ENCODE measurements at places on chromosomes 12 and 14. TPM values are rescaled to one million over a fixed set of nuclear protein-coding genes. Genes with fewer than 3 reads are reported as not detected.

DNA sequence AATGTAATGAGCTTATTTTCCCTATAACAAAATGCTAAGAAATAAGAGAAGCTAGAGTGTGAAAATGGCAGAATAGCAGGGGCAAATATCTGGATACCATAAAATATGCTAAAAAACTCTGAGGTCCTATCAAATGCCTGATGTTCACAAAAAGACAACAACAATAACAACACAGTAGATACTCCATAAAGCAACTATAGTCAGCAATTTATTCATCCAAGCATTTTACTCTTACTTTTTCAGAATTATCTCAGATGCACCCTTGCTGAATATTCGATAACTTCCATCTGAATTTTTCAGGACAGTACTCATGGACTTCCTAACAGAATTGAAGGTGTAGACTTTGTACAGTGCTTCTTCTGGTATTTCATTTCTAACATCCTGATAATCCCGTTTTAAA is 88.9 kb downstream of the ATP2B1 start:
- no peaks in the 10 kb centered on the region for H3K27me3 ChIP-seq
- no peaks in the 10 kb centered on the region for H3K4me1 ChIP-seq
- no peak for DNase-seq
- no peak overlapping the region for H3K4me3 ChIP-seq

- peaks cover 93% of the 10 kb centered on the region for H3K36me3 ChIP-seq
- no peaks in the 10 kb centered on the region for H3K4me1 ChIP-seq
- no peak overlapping the region for H3K27ac ChIP-seq
Measured at GRCh38 chr12:53279283-53279869, 11.3 kb downstream of the ESPL1 start.

GRCh38 chr14:38737686-38738407 is 365.2 kb downstream of the SEC23A start:
- no peaks in the 10 kb centered on the region for H3K27me3 ChIP-seq
- DNase-seq: no peak
- H3K4me1 ChIP-seq: no peaks in the 10 kb centered on the region
- no peak overlapping the region for H3K27ac ChIP-seq

- no peaks in the 10 kb centered on the region for H3K36me3 ChIP-seq
- no peak overlapping the region for H3K4me3 ChIP-seq
- no peak for DNase-seq
- no peaks in the 10 kb centered on the region for H3K27me3 ChIP-seq
Measured at GRCh38 chr12:71865166-71865713, 25.7 kb downstream of the TBC1D15 start.

- H3K4me1 ChIP-seq: no peaks in the 10 kb centered on the region
- H3K36me3 ChIP-seq: no peaks in the 10 kb centered on the region
- no peaks in the 10 kb centered on the region for H3K27me3 ChIP-seq
- no peak for DNase-seq
- H3K27ac ChIP-seq: no peak overlapping the region
- no peak overlapping the region for H3K4me3 ChIP-seq
Measured at GRCh38 chr12:66600903-66601302, 78.0 kb downstream of the GRIP1 start.

- no peak overlapping the region for H3K27ac ChIP-seq
- no peaks in the 10 kb centered on the region for H3K4me1 ChIP-seq
- H3K27me3 ChIP-seq: no peaks in the 10 kb centered on the region
- peaks cover 3% of the 10 kb centered on the region for H3K36me3 ChIP-seq
- no peak overlapping the region for H3K4me3 ChIP-seq
- DNase-seq: no peak
Measured at GRCh38 chr12:42104784-42105183, 39.9 kb downstream of the GXYLT1 start.

GRCh38 chr14:90017371-90017770 is 44.4 kb upstream of the KCNK13 start:
- H3K36me3 ChIP-seq: peaks cover 44% of the 10 kb centered on the region
- H3K27me3 ChIP-seq: no peaks in the 10 kb centered on the region
- no peak for DNase-seq
- H3K4me1 ChIP-seq: no peaks in the 10 kb centered on the region

GRCh38 chr12:49646871-49647654 is 23.7 kb downstream of the PRPF40B start:
- H3K36me3 ChIP-seq: peaks cover 13% of the 10 kb centered on the region
- peaks cover 16% of the 10 kb centered on the region for H3K4me1 ChIP-seq
- no peak for DNase-seq
- H3K27ac ChIP-seq: no peak overlapping the region
- H3K4me3 ChIP-seq: no peak overlapping the region

DNA sequence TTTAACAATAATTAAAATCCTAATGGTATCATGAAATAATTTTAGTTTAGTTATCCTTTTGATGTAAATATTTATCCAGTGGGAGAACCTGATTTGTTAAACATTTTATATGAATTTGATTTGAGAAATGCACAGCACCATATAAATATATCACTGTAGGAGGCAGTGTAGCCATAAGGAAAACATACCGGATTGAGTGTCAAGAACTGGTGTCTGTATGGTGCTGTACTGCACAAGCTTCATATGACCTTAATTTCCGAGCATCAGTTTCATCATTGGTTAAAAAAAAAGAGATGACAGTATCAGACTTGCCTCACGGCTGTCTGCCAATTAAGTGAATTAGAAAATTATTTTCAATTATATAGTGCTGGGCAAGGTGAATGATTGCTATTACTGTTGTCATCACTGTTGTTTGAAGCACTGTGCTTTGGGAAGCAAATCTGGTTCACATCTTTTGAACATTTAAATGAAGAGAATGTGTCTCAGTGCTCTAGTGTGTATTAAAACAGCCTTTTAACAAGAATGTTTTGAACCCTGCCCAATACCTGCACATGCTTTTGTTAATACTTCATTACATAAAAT is 72.1 kb downstream of the TMTC2 start:
- no peak overlapping the region for H3K4me3 ChIP-seq
- H3K27me3 ChIP-seq: no peaks in the 10 kb centered on the region
- H3K36me3 ChIP-seq: no peaks in the 10 kb centered on the region
- no peak overlapping the region for H3K27ac ChIP-seq
- DNase-seq: no peak

GRCh38 chr14:104040539-104040938 is 45.0 kb upstream of the ASPG start:
- no peaks in the 10 kb centered on the region for H3K36me3 ChIP-seq
- H3K4me1 ChIP-seq: no peaks in the 10 kb centered on the region
- peaks cover 7% of the 10 kb centered on the region for H3K27me3 ChIP-seq
- DNase-seq: no peak
- no peak overlapping the region for H3K27ac ChIP-seq
- H3K4me3 ChIP-seq: no peak overlapping the region

GRCh38 chr12:127381681-127382080 is 885.3 kb upstream of the TMEM132C start:
- no peaks in the 10 kb centered on the region for H3K36me3 ChIP-seq
- peaks cover 5% of the 10 kb centered on the region for H3K27me3 ChIP-seq
- DNase-seq: no peak

DNA sequence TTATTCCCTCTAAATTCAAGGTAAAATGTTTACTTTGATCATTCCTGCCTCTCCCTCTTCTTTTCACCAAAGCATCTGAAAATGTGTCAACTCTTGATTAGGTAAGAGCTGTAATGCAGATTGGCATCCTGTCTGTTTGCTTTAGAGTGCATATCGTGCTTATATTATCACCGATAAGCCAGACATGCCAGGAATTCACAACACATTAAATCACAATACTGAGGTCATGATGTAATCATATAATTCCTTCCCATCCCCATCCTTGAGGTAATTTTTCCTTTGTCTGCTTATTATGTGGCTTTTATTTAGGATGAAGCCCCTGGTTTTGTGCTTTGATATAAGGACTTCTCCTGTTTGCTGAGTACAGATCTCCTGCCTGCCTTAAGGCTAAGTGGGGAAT is 10.2 kb downstream of the DDX47 start:
- H3K4me3 ChIP-seq: no peak overlapping the region
- no peak for DNase-seq
- H3K36me3 ChIP-seq: peaks cover 86% of the 10 kb centered on the region
- H3K27ac ChIP-seq: no peak overlapping the region
- H3K4me1 ChIP-seq: no peaks in the 10 kb centered on the region

GRCh38 chr14:53847057-53847456 is 109.6 kb downstream of the BMP4 start:
- no peak overlapping the region for H3K27ac ChIP-seq
- H3K27me3 ChIP-seq: no peaks in the 10 kb centered on the region
- no peaks in the 10 kb centered on the region for H3K4me1 ChIP-seq
- H3K36me3 ChIP-seq: no peaks in the 10 kb centered on the region

DNA sequence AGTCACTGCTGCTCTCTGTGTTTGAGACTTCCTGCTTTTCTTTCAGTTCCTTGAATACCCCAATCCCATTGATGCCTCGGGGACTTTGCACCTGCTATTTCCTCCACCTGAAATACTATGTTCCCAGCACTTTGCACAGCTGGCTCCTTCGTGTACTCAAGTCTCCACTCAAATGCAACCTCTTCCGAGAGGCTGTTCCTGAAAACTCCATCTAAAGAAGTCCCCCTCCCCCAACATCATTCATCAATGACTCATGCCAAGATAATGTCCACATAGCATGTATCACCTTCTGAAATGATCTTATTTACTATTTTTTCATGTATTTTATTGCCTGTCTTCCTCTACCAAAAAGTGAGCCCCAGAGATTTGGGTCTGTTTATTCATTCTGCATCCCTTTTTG is 48.6 kb downstream of the HSPB8 start:
- no peaks in the 10 kb centered on the region for H3K36me3 ChIP-seq
- no peak overlapping the region for H3K4me3 ChIP-seq
- no peak for DNase-seq
- no peak overlapping the region for H3K27ac ChIP-seq

DNA sequence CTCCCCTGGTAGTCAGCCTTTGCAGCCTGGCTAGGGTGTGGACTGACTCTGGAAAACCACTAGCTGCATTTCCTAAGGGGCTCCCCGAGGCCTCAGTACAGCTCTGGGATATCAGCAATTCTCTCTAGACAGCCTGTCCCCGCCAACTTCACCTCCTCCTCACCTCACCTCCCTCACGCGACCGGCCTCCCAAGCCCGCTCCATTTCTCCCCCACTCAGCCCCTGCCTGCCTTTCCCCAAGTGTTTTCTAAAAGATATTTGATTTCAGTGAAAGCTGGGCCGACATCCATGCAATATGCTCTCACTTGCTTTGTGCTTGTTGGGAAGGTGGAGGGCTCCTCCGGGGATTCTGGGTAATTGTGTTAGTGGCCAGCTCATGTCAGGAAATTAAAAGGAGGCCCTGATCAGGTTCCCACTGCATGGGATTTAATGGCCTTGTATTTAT is 91.8 kb downstream of the ESRRB start:
- H3K4me3 ChIP-seq: no peak overlapping the region
- H3K27ac ChIP-seq: no peak overlapping the region
- no peaks in the 10 kb centered on the region for H3K27me3 ChIP-seq
- no peaks in the 10 kb centered on the region for H3K36me3 ChIP-seq
- H3K4me1 ChIP-seq: no peaks in the 10 kb centered on the region

- H3K36me3 ChIP-seq: peaks cover 62% of the 10 kb centered on the region
- H3K4me3 ChIP-seq: no peak overlapping the region
- no peaks in the 10 kb centered on the region for H3K27me3 ChIP-seq
- DNase-seq: no peak
Measured at GRCh38 chr12:125018356-125018755, 24.9 kb downstream of the BRI3BP start.

DNA sequence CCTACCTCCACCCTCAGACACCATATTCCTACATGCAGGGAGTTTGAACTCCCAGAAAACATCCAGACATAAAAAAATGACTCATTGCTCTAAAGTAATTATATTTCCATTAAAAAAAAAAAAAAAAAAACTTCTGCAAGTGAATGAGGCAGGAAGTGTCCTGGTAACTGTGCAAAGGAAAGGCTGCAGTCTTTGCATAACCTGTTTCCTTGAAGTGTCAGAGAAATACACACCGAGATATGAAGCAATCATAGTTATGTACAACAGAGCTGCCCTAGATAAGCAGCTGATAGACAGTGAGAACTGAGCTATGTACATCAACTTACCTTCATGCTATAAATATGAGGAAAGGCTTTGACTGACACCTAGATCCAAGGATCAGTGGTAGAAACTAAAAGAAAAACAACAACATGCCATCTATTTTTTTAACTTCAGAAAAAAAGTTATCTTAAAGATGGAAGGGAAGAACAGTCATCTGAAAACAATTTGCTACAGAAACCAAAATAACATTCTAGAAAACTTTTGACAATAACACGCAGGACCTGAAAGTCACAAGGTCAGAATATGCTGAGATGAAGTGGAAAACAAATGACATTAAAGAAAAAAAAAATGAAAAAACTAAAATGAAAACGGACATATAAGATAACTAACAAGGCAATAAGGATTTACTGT is 263.2 kb downstream of the SEC23A start:
- H3K4me3 ChIP-seq: no peak overlapping the region
- no peak overlapping the region for H3K27ac ChIP-seq
- DNase-seq: no peak
- no peaks in the 10 kb centered on the region for H3K36me3 ChIP-seq

DNA sequence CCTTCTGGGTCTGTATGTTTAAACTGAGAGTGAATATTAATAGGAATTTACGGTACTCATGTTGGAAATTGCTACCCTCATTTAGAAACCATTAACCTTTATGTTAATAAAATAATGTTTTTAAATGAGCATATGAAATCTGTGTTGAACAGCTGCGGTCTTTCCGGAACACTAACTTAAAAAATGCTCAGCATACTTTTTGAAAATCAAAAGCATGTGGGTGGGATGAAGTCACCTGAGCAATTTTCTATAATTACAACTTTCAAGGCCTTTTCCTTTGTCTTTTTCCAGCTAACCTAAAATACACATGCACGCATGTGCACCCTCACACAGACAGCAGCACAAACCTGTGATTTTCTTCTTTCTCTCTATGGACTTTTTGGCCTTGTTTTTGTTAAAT is 39.8 kb downstream of the BORCS5 start:
- no peak for DNase-seq
- peaks cover 5% of the 10 kb centered on the region for H3K4me1 ChIP-seq
- no peak overlapping the region for H3K4me3 ChIP-seq
- no peaks in the 10 kb centered on the region for H3K27me3 ChIP-seq

DNA sequence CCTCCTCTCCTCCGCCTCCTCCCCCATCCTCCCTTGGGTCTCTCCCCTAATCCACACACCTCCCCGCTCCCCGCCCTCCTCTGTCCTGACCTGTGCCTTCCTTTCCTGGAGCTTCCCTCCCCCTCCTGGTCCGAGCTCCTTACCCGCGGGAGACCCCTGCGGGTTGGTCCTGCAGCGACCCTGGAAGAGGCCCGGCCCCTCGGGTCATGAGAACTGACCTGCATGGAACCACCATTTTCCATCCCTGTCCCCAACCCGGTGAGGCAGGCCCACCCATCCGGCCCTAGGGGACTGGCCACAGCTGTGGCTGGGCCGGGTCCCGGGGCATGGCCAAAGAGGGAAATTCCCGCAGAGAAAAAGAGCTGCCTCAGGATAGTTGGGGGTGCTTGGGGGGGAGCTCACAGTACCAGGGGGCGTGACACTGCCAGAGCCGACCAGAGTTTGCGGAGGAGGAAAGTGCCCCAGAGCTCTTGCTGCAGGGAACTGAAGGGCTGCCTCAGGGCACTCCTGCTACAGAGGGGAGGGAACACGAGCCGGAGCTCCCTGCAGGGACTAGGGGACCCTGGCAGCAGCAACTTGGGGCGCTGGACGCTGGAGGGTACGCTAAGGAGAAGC is 613 bp downstream of the ARHGEF40 start:
- peaks cover 41% of the 10 kb centered on the region for H3K4me1 ChIP-seq
- no peak overlapping the region for H3K27ac ChIP-seq
- no peak for DNase-seq
- H3K4me3 ChIP-seq: peak overlapping the region; percentile 41
- H3K27me3 ChIP-seq: no peaks in the 10 kb centered on the region
- no peaks in the 10 kb centered on the region for H3K36me3 ChIP-seq

JDP2 gene
- total RNA-seq: 8.9 TPM

ENDOU gene
- total RNA-seq: not detected

ULK1 gene
- 17.3 TPM for total RNA-seq

SIX6 gene
- total RNA-seq: not detected

HRK gene
- not detected for total RNA-seq

PHLDA1 gene
- 0.81 TPM for total RNA-seq

TEX52 gene
- not detected for total RNA-seq

All from K562 (cell line).